ENCODE measurements at places on chromosomes 7 and 10.

- DNase-seq = no peak
Measured at GRCh38 chr10:90858461-90858968, 676 bp upstream of the HTR7 start.

DNA sequence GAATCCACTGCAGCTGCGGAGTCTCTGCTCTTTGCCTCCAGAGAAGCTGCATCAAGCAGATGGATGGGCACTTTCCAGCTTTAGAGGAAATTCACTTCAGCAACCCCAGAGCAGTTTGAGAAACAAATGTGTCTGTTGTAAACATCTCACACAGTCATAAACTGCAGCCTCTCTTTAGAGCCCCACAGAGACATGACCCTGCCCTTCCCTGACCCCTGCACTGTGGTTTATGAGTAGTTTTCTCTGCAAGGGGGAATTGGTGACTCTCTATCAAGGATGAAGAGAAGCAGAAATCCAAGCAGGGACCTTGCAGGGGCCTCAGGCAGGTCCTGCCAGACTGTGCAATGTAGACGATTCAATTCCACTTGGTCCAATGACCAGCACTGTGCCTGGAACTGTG is 160.2 kb downstream of the SH2D4B start:
- DNase-seq = no peak

GRCh38 chr10:28253169-28253785 is 49.6 kb downstream of the MPP7 start:
- no peak for DNase-seq

GRCh38 chr7:139673230-139673629 is 104.6 kb downstream of the HIPK2 start:
- no peak for DNase-seq

DNA sequence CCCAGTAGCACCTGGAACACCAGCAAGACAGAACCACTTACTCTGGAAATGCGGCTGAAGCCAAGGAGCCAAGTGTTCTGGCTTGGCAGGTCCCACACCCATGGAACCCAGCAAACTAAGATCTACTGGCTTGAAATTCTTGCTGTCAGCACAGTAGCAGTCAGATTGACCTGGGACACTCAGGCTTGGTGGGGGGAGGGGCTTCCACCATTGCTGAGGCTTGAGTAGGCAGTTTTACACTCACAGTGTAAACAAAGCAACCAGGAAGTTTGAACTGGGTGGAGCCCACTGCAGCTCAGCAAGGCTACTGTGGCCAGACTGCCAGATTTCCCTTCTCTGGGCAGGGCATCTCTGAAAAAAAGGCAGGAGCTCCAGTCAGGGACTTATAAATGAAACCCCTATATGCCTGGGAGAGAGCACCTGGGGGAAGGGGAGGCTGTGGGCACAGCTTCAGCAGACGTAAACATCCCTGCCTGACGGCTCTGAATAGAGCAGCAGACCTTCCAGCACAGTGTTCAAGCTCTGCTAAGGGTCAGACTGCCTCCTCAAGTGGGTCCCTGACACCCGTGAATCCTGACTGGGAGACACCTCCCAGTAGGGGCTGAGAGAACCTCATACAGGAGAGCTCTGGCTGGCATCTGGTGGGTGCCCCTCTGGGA is 121.2 kb downstream of the MTERF1 start:
- DNase-seq = no peak

Measured in NCI-H226 (cell line).